Tibial nerve (tissue), 4 donors: ENCODE measurements at places on chromosomes 2 and 18.

DNA sequence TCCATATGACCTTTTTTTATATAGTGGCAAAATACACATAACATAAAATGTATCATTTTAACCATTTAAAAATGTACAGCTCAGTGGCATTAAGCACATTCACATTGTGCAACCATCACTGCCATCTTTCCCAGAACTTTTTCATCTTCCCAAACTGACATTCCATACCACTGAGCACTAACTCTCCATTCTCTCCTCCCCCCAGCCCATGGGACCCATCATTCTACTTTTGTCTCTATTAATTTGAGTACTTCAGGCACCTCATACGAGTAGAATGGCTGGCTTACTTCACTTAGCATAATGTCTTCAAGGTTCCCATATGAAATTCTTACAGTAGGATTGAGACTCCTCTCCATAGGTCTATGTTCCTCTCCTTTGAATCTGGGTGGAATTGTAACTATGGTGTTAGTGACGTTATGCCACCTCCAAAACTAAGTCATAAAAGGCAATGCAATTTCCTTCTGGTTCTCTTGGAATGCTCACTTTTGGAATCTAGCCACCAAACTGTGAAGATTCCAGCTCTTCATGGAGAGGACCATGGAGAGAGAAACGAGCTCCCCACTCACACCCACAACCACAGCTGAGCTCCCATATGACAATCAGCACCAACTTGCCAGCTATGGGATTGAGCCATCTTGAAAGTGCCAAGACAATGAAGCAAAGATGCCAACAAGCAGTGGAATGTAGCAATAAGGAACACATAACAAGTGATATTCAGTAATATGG is 9.8 kb upstream of the DNAJC27 start:
- no peak for DNase-seq

DNA sequence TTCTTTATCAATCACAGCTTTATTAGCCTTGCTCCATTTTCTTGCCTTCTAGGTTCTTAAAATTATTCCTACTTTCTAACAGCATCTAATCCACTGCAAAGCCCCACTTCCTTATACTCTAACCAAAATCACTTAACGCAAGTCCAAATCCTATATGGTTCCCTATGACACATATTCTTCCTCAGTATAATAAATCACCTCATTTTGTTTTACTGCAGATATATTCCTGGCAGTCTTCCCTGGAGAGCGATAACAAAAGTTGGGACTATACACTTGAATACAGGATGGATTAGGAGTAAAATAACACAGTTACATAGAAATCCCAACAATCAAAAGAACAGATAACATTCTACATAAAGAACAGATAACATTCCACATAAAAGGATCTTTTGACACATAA is 144.8 kb downstream of the ATAD2B start:
- no peak for DNase-seq

DNA sequence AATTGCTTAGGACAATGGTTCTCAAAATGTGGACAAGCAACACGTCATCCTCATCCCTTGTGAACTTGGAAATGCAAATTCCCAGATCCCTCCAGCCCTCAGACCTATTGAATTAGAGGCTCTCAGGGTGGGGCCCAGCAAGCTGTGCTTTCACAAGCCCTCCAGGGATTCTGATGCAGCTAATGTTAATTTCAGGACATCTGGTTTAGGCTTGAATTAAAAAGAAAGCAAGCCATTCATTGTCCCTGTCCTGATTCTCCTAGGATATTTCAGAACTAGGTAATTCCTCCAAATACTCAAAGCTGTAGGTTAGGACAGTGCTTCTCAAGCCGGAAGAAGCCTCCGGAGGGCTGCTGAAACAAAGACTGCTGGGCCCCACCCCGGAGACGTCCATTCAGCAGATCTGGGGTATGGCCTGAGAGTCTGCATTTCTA is 26.0 kb upstream of the GLI2 start:
- DNase-seq: peak; percentile 54

DNA sequence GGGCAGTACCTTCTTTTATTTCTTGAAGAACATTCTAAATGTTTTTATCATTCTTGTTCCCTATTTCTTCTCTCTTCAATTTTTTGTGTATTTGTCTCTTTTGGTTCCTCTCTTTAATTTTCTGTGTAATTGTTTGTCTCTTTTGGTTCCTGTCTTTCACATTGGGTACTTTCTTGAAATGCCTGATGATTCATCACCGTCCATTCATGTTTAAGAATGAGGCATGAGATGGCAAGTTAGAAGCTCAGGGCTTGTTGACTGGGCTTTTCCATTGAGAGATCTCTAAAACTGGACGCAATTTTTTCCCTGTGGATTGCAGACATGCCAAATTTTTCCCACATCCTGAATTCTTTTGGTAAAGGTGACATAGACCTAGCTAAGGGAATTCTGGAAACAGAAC is 33.7 kb upstream of the IL1R2 start:
- DNase-seq: no peak

DNA sequence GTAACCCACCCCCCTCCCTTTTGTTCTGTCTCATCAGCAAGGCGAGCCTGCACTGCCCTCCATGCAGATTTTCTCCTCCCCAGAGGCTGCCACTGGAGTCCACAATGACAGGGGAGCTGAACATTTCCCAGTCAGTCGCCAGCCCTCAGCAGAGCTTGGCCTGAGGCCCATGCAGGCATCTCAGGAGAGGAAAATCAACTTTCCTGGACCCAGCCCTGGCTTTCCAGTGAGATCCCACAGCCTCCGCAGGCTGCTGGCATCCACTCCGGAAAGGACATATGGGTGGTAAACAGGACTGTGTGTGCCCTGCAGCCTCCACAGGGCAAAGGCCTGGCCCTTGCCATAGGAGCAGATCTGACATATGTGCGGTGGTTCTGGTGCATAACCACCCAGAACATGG is 253.8 kb downstream of the TNS1 start:
- DNase-seq: no peak

- DNase-seq: no peak
These were observed 255.3 kb downstream of the CYP26B1 start for GRCh38 chr2:71892423-71892730.

- no peak for DNase-seq
These were observed 98.6 kb upstream of the NFU1 start for GRCh38 chr2:69535817-69536241.

DNA sequence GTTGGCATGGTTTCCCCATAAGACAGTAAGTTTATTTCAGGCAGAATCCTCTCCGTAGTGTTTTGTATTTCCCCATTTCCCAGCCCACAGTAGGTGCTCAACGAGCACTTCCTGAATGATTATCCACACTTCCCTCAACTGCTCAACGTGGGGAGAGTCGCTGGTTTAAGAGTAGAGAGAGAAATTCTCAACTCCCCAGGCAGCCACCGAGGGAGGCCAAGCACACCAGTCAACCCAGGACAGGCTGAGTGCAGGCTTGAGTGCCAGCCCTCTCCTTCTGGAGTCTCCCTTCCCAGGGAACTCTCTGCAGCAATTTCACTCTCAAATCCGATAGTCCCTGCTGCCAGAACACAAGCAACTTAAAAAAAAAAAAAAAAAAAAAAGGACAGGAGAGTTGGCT is 92.0 kb upstream of the LMAN1 start:
- no peak for DNase-seq

- DNase-seq: no peak
These were observed 82.8 kb upstream of the CCBE1 start for GRCh38 chr18:59779979-59780378.

DNA sequence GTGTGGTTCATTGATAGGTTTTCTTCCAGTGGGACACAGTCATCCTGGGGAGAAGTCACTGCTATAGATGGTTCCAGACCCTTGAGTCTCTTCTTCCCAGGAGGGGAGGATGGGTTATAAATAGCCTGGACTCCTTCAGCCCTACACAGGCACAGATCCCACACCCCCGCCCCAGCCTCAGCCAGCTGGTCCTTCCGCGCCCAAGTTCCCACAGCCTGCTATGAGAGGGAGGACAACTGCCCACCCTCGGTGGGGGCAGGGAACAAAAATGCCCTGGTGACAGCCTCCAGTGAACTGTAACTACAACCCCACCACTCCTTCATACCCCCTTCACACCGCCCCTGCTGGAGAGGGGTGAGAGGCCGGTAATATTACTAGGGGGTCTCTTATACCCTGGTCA is 3.2 kb downstream of the ZBTB7C start:
- DNase-seq: no peak

GRCh38 chr18:3495691-3496430 is 45.9 kb downstream of the TGIF1 start:
- DNase-seq: no peak

GRCh38 chr2:20236496-20236895 is 11.6 kb upstream of the SDC1 start:
- DNase-seq: no peak

DNA sequence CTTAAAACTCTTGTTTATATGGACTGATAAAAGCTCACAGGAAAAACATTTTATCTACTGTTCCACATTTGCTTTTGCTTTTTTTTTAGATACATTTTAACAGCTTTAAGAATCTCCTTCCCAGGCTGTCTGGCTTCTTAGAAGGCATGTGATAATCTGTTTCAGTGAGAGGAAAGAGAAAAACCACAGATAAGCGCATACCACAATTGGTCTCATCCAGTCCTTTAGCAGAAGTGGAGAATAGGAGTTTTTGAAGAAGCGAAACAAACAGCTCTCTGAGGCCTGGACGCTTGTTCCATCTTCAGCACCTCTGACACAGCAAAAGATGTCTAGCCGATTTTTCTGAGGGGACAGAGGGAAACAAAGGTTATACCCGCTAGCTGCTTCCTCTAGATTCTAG is 37.6 kb downstream of the RMC1 start:
- DNase-seq: no peak

DNA sequence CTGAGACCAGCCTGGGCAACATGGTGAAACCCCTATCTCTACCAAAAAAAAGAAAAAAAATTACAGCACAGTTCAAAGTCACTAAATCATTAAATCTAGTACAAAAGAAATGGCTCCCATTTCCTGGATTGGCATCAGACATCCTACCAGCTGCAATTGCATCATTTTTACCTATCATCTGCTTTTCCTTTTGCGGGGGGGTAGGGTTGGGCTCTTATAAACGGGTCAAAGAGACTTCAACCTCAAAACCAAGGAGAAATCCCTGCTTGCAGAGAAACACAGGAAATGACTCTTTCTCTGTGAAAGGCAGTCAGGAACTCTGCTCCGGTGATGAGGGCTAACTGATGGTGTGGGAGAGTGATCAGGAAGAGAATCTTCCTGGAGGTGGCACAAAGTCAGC is 45.3 kb upstream of the RFX8 start:
- DNase-seq: no peak

- DNase-seq: no peak
These were observed 19.0 kb upstream of the MYO1B start for GRCh38 chr2:191226196-191226595.

DNA sequence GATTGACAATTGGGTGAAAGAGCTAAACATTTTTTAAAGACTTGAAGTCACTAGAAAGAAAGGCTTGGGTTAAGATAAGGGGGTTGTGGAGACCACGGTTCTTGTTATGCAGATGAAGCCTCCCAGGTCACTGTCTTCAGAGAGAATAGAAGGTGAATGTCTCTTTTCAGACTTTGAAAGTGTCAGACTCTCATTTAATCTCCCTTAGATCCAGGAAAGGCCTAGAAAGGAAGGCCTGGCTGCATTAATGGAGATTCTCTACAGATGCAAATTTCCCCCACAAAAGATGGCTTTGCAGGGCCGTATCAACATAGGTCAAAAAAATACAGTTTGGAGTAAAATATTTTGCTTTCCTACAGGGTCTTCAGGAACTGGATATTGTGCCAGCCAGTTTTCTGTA is 193.9 kb downstream of the RTP5 start:
- no peak for DNase-seq

- no peak for DNase-seq
These were observed 102.4 kb downstream of the STK39 start for GRCh38 chr2:168145011-168145410.
